Activated CD8-positive, alpha-beta memory T cell treated with anti-CD3 and anti-CD28 coated beads, Interleukin-2, amount 50 U/mL, for 48 hours (primary cell): ENCODE measurements at places on chromosomes 3 and 15.
A peak's percentile ranks its signal among the peaks of the same experiment; 100 is the strongest.

GRCh38 chr3:47299381-47300318, 16.9 kb downstream of the KLHL18 start:
- no peak for DNase-seq

GRCh38 chr15:38994310-38994709, 429.7 kb upstream of the RASGRP1 start:
- no peak for DNase-seq

GRCh38 chr15:89004726-89005030, 83.6 kb upstream of the ABHD2 start:
- DNase-seq, result no peak

GRCh38 chr3:167882057-167882667, 146.6 kb downstream of the SERPINI1 start:
- DNase-seq, result no peak

- no peak for DNase-seq
These were observed 103.9 kb downstream of the FBN1 start for GRCh38 chr15:48541341-48542278.

- peak; percentile 80 for DNase-seq
These were observed 19.1 kb downstream of the DNAJB8 start for GRCh38 chr3:128447561-128448013.

GRCh38 chr3:153448151-153448829, 286.3 kb downstream of the RAP2B start:
- no peak for DNase-seq

GRCh38 chr3:129655291-129655700, 48.8 kb upstream of the PLXND1 start:
- no peak for DNase-seq

DNA sequence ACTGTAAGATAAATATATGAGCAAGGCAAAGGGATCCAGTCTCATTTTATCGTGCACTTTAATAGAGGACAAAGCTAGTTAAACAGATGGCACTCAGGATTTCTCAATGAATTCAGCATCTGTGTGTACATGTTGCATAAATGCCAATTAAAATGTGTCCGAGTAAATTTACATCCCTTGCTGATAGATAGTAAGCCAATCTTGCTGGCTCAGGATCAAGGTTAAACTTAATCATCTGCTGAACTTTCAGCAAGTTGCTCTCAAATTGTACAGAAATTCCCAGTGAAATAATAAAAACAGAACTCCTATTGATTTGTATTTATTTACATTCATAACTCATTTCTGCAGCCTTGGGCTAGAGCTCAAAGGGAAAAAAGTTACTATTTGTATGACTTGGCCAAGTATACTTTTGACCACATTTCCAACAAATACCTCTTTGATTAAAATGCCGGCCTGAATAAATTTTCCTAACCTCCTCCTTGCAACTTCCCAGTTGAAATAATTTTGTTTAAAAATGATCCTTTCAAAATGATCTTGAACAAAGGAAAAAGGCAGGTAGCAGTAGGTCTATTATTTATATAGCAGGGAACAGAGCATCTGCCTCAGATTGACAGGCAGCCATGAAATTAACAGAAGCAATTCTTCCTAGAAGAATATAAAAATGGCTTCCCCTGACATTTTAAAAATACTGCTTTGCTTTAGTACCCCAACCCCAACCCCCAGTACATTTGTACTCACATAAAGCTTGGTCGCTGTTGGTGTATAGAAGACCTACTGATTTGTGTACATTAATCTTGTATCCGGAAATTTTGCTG, 1001.9 kb downstream of the ROBO1 start:
- no peak for DNase-seq

DNA sequence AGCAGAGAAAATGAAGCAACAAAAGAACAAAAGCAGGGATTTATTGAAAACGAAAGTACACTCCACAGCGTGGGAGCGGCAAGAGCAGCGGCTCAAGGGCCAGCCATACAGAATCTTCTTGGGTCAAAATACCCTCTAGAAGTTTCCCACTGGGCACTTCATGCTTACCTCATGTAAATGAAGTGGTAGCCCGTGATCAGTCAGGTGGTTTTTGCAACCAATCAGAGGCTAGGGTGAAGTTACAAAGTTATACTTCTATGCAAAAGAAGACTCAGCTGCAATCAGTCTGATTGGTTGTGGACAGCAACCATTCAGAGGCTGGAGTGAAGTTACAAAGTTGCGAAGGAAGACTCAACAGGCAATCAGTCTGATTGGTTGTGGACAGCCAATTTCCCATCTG, 37.8 kb upstream of the TRH start:
- no peak for DNase-seq

GRCh38 chr15:31259562-31260252, 66.9 kb upstream of the KLF13 start:
- no peak for DNase-seq

DNA sequence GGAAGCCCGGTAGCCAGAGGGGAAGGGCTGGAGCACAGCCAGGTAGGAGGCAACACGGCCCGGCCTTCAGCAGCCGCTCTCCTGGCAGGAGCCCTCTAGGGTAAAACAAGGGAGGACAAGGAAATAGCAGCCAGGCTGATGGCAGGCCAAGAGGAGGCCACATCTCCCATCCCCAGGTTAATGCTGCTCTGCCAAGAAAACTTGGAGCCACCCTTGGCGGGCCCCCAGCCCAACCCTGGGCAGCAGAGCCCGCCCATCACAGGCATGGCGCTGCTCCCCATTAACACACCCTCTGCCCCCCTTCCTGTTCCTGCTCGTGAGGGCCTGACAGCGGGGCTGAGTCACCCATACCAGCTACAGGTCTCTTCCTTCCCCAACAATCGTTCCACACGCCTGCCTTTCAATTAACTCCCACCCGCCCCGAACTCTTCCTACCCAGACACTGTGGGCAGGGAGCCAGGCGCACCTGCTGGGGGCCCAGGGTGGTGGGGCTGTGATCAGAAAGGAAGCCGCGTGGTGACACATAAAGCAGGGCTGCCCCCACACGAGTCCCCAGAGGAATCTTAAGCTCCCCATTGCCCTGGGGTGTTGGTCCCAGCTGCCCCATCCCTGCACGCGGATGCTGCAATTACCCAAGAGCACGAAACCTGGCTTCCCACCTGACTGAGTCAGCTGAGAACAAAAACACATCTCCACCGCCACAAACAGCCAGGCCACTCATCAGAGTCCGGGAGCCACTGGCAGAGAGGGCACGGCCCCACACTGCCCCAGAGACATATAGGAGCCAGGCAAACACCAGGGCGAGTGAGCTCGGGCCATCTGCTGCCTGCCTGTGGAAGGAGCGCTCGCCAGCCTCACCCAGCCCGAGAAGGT, at the start of gene C15orf62:
C15orf62 (plus strand) TSS at position 707 of the 873 bp plus-strand sequence. CDS start 516 bp downstream, outside the sequence.
- DNase-seq, result peak; percentile 80

DNA sequence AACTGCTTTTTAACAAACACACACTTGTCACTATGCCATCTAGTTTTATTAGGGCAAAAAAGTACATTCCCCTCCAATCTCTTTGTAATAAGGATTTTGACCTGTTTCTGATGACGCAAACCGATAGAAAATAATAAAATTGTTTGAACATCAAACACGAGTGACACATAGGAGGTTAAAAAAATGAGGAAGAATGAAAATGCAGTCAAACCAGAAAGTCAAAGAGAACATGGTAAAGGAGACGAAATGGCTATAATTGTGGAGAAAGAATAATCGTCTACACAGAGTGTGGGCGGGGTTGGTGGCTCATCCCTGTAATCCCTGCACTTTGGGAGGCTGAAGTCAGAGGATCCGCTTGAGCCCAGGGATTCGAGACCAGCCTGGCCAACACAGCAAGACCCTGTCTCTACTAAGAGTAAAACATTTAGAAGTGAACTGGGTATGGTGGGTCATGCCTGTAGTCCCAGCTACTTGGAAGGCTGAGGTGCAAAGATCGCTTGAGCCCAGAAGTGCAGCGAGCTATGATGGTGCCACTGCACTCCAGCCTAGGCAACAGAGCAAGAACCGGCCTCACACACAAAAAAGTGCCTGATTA, 83.2 kb downstream of the MEIS2 start:
- no peak for DNase-seq

DNA sequence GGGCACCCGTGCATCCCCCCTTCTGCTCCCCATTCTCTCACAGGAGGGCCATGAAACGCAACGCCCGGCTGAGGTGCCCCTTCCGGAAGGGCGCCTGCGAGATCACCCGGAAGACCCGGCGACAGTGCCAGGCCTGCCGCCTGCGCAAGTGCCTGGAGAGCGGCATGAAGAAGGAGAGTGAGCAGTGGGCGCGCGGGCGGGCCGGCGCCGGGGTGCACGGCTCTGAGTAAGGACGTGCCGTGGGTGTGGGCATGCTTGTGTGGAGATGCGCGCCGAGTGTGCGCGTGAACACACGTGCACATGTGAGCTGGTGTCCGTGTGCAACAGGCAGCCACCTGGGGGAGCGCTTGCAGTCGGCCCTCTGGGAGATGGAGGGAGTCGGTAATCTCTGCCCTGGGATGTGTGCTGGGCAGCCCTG, 28.1 kb downstream of the NR1I2 start:
- DNase-seq, result peak; percentile 81

DNA sequence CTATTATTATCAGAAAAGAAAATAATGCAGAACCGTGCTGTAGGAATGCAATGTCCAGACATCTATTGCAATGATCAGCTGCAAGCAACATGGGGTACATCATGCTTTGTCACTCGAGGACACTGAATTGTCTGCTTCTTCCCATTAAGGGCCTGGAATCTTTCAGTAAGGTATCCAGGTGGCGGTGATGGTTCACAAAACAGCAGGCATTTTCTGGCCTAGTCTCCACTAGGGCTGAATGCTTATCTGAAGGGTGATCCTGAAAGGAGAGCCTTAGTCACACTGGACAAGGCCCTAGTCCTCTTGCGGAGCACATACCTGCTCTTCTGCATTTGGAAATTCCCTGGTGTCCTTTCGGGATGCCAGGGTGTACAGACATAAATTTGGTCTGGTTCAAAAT, 21.2 kb downstream of the ITPR1 start:
- no peak for DNase-seq

DNA sequence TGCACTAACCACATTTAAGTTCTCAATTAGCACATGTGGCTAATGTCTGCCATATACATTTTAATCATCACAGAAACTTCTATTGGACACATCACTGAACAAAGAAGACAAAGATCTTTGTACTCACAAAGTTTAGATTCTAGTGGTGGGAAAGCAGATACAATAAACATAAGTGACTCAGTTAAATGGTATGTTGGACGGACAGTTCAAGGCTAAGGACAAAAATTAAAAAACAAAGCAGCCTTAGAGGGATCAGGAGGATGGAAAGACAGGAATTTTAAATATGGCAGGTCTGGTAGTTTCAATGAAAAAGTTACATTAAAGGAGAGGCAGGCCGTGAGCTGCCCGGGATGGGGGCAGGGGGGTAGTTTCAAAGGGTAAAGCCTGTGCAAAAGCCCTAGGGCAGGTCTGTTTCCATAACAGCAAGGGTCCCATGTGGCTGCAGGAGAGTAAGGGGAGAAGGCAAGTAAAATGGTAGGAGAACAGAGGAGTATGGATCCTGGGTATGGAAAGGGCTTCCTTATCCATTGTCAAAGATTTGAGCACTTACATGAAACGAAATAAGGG, 220.7 kb downstream of the FHIT start:
- DNase-seq, result no peak

DNA sequence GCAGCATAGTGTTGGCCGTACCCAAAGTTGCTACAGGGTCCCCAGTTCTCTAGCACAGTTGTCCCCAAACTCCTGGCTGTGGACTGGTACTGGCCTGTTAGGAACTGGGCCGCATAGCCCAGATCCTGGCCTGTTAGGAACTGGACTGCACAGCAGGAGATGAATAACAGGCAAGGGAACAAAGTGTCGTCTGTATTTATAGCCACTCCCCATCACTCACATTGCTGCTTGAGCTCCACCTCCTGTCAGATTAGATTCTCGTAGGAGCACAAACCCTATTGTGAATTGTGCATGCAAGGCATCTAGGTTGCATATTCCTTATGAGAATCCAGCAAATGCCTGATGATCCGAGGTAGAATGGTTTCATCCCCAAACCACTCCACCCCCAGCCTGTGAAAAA, 604.0 kb upstream of the LMCD1 start:
- DNase-seq, result no peak

GRCh38 chr3:37321377-37321781, 147.0 kb upstream of the LRRFIP2 start:
- DNase-seq, result no peak

GRCh38 chr3:194324823-194325327, 26.3 kb downstream of the CPN2 start:
- no peak for DNase-seq

GRCh38 chr15:84702961-84703482, 12.9 kb downstream of the SEC11A start:
- no peak for DNase-seq

DNA sequence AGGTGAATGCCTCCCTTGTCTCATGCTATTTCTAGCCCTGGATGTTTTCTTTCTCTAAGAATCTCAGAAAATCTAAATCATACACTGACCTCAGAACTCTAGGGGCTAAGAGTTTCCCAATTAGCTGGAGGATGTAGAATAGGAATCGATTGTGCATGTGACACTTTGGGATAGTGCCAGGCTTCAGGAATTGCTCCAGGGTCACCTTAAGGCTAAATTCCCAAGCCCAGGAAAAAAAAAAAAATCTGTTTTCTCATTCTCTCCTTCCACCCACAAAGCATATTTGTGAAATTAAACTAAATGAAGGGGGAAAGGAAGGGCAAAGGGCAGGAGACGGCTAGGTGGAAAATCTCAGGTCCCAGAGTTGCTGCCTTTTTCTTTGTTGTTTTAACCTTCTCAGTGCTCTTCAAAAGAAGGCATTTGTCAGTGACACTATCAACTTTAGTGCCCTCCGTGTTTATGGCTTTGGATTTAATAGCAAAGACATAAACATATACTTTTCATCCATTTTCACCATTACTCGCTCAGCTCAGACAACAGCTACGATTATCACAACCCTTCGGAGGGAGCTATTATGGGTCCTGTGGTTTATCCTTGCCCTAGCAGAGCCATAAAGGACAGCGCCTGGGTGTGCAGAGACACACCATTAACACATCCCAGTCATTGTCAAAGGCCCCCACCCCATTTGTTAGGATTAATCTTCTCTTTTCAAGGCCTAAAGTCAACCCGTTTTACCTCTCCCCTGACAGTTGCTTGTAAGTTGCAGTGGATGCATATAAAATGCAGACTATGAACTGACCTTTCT, 271.7 kb downstream of the PDZRN3 start:
- no peak for DNase-seq

DNA sequence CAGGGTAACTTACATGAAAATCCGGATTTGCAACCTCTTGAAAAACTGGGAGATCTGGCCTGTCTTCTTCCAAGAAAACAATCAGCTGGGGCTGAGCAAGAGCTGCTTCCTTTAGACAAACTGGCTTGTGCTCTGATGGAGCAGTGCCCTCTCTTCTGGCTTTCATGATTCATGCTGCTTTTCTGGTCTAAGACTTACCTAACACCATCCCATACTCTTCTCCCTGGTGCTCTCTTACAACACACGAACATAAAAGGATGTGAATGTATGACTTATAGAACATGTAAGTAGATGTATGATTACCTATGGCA, 9.9 kb downstream of the TJP1 start:
- no peak for DNase-seq
